Stimulated activated CD4-positive, alpha-beta T cell treated with anti-CD3 and anti-CD28 coated beads, Interleukin-2, amount 100 ng/mL, for 48 hours (primary cell): ENCODE measurements at places on chromosomes 7 and 10.

GRCh38 chr7:41885748-41886147 is 182.9 kb upstream of the INHBA start:
- no peak for DNase-seq

GRCh38 chr10:18005445-18005780 is 53.7 kb downstream of the SLC39A12 start:
- DNase-seq: no peak

DNA sequence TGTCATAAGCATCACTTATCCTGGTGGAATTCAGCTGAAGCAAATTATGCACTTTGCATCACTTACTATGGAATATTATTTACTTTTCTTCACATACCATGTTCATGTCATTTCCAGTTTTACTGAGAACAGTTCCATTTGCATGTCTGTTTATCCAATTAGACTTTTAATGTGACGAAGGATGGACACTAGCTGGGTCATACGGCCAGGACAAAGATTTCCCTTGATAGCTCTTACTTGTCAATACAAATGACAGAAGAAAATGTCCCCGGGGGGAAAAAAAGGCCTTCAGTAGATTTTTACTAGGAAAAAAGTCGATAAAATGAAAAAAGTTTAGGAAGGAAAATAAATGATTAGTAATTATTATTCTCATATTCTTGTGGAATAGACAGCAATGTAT is 106.6 kb downstream of the RAPGEF5 start:
- no peak for DNase-seq

- DNase-seq: no peak
Measured at GRCh38 chr10:110566472-110567200, 859 bp upstream of the SMC3 start.

- DNase-seq: no peak
Measured at GRCh38 chr7:108526768-108527017, 758 bp upstream of the PNPLA8 start.

- no peak for DNase-seq
Measured at GRCh38 chr7:29019387-29019786, 61.3 kb upstream of the TRIL start.

DNA sequence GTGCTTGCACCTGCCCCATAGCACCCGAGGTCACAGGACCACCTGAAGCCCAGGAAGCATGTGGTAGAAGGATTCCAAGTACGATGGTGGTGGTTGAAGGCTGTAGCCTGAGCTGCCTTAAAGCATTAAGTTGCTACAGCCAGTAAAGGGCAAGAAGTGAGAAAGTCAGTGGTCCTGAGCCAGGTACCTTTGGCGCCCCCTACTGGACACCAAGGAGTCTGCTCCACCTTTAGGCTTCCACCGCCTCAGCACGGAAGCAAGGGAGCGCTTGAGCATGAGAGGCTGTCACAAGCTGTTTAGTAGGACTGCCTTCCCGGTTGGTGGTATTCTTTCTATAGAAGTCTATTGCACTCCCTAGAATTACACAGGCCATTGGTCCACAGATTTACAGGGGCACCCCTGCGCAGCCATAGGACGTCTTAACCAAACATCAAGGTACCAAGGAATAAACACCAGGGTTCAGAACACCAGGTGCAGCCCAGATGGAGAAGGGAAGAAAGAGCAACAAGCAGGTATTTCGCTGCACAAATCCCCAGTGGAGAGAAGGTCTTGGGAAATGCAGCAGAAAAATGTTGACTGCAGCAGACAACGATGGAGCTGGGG is 2.2 kb downstream of the CRTAC1 start:
- DNase-seq: peak; percentile 60

GRCh38 chr7:150356265-150356897 is 12.2 kb upstream of the REPIN1 start:
- DNase-seq: no peak

DNA sequence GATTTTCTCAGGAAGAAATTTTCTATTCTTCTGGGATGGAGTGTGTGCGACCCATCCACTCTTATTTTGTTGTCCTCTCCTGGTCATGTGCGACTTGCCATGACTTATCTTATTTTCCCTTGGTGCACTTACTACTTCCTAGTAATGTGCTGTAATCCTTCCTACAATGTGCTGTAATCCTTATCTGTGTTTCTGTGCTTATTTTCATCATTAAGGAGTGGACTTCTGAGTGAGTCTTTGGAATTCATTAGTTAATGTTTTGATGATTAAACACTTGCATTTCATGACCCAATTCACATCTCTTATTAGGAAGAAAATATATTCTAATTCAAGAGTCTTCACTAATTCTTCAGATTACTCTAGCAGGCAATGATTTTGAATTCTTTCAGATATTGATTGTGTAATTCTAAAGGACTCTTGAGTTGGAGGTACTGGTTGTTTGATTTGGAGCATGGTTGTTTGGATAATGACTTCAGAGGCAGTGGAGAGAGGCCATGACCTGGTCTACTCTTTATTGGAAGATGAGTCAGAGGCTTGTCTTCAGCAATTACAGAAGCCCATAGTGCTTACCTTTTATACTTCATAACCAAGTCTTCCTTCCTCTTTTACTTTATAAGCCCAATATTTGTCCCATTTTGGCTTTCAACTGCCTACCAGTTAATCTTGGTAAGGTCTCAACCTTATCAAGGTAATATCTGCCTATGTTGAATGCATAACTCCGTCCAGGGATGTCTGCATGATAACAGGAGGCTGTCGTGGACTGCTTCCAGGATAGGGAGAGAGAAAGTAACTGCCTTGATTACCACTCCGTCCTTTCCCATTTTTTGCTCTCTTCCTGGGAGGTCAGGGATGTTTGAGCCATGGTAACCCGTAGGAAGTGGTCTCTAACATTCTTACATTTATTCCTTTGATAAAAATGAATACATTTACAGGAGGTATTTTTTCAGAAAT is 278.3 kb upstream of the SP8 start:
- DNase-seq: no peak

DNA sequence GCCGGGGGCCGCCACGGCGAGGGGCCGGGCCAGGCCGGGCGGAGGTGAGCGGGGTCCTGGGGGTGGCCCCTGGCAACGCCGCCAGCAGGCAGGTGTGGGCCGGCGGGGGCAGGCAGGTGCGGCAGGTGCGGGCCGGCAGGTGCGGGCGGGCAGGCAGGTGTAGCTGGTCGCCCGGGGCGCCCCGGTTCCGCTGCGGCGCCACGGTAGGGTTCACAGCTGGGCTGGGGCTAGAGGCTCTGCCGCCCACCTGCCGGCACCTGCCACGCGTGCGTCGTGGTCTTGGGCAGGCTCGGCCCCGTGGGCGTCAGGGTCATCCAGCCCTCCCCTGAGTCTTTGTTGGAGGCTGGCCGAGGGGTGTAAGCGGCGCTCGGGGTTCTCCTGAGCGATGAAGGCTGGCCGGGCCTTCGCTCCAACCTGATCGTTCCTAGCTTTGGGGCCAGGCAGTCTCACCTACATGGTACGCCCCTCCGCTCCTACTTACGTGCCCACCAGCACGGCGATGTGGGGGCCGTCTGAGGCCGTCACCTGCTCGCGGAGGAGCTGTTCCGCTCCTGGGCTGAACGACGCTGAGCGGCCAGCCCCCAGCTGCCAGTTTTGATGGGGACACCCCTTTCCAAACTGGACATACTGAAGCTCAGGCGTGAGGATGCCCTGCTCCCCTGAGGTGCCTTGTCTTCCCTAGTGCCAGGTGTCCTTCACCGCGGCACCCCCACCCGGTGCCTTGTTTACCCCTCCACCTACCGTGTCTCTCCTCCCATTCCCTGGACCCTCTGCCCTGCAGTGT is 493 bp downstream of the ZMIZ2 start:
- no peak for DNase-seq

- DNase-seq: no peak
Measured at GRCh38 chr7:122544463-122544862, 154.5 kb downstream of the RNF133 start.

DNA sequence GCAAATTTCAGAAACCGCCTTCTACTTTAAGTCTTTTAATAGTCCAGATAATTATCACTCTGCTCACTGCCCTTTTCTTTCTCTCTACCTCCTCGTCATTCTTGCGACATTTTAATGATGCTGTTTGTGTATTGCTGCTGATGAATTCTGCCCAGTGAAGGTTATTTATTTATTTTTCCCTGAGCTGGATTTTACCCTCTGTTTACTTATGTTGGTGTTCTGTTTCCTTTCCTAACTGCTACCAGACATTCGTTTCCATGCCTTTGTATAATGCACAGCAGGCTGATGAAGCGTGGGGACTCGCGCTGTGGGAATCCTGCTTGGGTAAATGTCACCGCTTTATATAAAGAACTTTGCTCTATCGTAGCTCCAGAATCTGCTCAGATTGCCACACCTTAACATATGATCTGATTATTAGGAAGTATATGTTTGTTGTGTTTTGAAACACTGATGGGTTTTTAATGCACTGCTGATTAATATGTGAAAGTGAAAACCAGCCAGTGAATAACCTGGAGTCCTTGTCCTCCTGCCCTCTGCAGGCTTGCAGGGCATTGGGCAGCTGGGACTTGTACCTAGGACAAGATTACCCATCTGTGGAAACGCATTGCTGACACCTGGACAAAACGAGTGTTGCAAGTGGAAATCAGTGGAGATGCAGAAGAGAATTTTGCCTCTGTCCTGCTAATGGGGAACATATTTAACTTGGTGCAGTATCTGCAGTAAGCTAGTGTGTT is 291.5 kb downstream of the SDK1 start:
- no peak for DNase-seq

GRCh38 chr10:36421992-36422391 is 703.4 kb upstream of the ANKRD30A start:
- DNase-seq: no peak

DNA sequence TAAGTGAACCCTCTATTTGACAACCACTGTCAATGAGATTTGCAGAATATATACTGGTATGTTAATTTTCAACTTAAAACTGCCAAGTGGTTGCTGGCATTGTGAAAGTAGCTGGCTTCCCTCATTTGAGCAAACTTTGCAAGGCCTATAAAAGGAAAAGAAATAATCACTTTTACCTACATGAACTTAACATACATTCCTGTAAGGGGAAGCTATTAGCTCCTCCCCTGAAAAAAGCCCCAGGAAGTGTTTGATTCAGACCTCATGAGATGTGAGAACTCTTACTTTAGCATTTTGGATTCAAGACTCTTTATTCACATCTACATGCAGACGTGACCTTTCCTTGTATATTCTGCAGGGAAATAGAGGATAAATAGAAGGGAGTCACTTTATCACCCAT is 175.6 kb downstream of the OTUD1 start:
- no peak for DNase-seq

- DNase-seq: peak; percentile 19
Measured at GRCh38 chr7:42745357-42746059, 166.4 kb downstream of the C7orf25 start.

DNA sequence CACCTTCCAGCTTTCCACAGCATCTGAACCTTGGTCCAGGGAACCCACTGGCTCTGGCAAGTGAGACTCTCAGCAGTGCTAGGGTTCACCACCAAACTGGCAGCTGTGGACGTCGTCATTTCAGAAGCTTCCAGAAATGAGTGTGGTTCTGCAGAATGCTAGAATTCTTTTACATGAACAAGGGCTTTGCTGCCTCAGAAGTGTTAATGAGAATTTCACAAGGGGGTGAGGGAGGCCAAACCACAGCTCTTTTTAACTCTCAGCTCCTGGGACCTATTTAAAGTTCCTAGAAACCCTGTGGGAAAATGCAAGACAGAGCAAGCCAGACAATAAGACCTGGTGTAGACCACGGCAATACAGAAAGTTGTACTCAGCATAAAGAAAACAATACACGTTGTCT is 129.3 kb upstream of the BET1 start:
- no peak for DNase-seq

- no peak for DNase-seq
Measured at GRCh38 chr10:96290368-96291133, 13.7 kb upstream of the DNTT start.

DNA sequence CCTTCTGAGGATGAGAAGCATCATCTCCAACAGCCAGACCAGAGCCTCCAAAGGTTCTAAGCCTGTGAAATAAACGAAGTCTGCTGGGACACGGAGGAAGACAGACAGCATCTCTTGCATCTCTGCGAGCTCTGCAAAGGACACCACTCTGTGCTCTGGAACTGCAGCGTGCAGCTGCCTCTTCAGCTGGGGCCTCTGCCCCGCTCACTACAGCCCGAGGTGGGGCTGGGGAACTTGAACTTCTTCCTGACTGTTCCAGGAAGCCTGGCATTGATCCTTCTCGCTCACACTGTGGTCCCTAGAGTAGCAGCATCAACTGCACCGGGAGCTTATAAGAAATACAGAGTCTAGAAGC is 163.3 kb downstream of the USP6NL start:
- DNase-seq: no peak

DNA sequence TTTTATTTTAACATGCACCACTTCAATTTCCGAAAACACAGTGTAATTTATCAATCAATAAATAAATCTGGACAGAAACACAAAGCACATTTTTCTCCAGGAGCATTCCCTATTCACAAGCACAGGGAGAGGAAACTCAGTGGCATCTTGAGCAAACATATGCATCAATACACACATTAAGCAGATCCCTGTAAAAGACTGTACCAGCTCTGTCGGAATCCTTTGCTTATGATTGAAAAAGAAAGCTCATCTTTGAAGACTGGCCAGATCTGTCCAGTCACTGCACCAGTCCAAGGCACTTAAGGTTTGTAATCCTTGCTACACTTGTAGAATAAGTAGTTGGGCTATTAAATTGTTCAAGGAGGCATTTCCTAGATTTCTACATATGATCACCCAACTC is 343.9 kb downstream of the BMPER start:
- no peak for DNase-seq

DNA sequence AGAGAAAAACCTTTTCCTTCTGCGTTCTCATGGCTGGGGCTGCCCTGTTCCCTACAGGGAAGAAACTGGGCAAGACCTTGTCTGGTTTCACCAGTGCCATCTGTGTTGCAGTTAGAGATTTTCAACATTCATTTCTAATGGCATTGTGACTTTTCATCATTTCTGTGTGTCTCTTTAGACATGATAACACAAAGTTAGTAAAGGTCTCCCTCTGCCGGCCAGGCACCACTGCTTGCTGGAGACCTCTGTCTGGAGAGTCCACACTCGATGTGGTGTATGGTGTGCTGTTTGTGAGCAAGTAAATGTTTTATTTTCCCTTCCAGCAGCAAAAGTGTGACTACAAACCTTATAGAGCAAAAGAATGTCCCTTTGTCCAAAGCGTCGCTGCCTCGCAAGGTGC is 213.5 kb downstream of the PAXIP1 start:
- no peak for DNase-seq

- DNase-seq: no peak
Measured at GRCh38 chr10:100245484-100246220, 16.3 kb upstream of the CHUK start.

GRCh38 chr7:37247861-37248260 is 200.8 kb downstream of the ELMO1 start:
- DNase-seq: no peak

DNA sequence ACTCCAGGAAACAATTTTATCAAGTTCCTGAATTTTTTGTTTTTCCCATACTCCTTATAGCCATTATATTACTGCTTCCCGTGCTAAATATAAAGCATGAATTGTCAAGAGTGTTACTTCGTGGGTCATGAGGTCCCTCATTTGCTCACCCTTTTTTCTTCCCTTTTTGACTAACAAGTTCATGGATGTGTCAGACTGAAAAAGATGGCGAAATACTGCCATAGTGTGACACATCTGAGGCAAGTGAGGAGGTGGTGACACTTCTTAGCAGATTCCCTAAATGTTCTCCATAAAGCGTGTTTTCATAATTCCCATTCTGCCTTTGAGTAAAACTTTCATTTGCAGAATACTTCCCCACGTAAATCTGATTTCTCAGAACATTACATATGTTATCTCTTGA is 269.6 kb upstream of the FZD1 start:
- DNase-seq: no peak
